Type B pancreatic cell (in vitro differentiated cells): ENCODE measurements at places on chromosomes 12 and 14. TPM values are rescaled to one million over a fixed set of nuclear protein-coding genes. Genes with fewer than 3 reads are reported as not detected.

Gene DTD2
- 23.2 and 26.5 TPM in 2 replicates for total RNA-seq

DNA sequence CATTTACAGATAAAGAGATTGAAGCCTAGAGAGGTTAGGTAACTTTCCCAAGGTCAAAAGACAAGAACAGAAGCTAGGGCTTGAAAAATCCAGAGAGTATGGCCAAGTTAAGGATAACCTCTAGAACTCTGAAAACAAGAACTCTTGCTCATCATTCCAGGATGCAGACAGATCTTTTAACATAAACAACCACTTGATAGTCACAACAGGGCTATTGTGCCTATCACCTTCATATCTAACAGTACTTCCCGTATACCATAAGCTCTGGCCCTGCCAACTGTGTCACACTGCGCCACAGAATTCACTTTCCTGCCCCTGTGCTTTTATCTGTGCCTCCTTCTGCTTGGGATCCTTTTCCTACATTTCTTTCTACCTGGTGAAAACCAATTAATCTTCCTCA lies 18.2 kb downstream of the ERP29 start:
- no peak overlapping the region for H3K27ac ChIP-seq
- H3K4me1 ChIP-seq: no peaks in the 10 kb centered on the region
- no peak overlapping the region for H3K4me3 ChIP-seq
- H3K27me3 ChIP-seq: no peaks in the 10 kb centered on the region
- no peak for DNase-seq

GRCh38 chr14:58243790-58244555 lies 670 bp upstream of the PSMA3 start:
- no peak for DNase-seq
- peaks cover 30% of the 10 kb centered on the region for H3K4me1 ChIP-seq
- H3K27ac ChIP-seq: peak overlapping the region; percentile 99
- H3K36me3 ChIP-seq: peaks cover 3% of the 10 kb centered on the region
- H3K27me3 ChIP-seq: peaks cover 4% of the 10 kb centered on the region
- H3K4me3 ChIP-seq: peak overlapping the region; percentile 96

DNA sequence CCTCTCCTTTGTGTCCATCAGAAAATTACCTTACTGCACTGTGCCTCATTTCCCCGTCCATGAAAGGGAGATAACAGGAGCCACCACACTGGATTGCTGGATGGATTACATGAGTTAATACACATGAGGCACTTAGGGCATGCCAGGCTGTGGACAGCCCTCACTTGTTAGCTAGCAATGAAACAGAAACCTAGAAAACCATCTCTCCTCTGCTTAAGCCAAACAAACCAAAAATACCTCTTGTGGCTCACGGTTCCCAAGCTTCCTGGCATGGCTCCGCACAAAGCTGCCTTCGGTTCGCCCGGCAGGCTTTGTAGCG lies 660 bp upstream of the HCFC2 start:
- H3K4me1 ChIP-seq: peaks cover 12% of the 10 kb centered on the region
- H3K36me3 ChIP-seq: peaks cover 4% of the 10 kb centered on the region
- peak overlapping the region; percentile 94 for H3K4me3 ChIP-seq
- no peak for DNase-seq
- H3K27me3 ChIP-seq: peaks cover 28% of the 10 kb centered on the region
- H3K27ac ChIP-seq: peak overlapping the region; percentile 44

GRCh38 chr12:103505371-103506236 lies 9.8 kb upstream of the C12orf42 start:
- H3K4me3 ChIP-seq: no peak overlapping the region
- no peak for DNase-seq
- no peaks in the 10 kb centered on the region for H3K4me1 ChIP-seq
- no peaks in the 10 kb centered on the region for H3K36me3 ChIP-seq
- no peak overlapping the region for H3K27ac ChIP-seq

- H3K4me1 ChIP-seq: peaks cover 6% of the 10 kb centered on the region
- H3K27me3 ChIP-seq: no peaks in the 10 kb centered on the region
- H3K27ac ChIP-seq: no peak overlapping the region
- H3K36me3 ChIP-seq: peaks cover 22% of the 10 kb centered on the region
- H3K4me3 ChIP-seq: no peak overlapping the region
These were observed 10.2 kb upstream of the LLPH start for GRCh38 chr12:66140731-66141130.
